ENCODE measurements at places on chromosomes 2 and 18.

DNA sequence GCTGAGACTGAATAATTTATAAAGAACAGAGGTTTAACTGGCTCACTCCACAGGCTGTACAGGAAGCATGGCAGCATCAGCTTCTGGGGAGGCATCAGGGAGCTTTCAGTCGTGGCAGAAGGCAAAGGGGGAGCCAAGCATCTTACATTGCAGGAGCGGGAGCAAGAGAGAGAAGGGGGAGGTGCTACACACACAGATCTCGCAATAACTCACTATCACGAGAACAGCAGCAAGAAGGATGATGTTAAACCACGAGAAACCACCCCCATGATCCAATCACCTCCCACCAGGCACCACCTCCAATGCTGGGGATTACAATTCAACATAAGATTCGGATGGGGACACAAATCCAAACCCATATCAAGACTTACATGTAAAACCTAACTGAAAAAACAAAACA is 17.8 kb upstream of the MATN3 start:
- DNase-seq = no peak

GRCh38 chr2:102630458-102630857 is 11.1 kb downstream of the SLC9A2 start:
- DNase-seq = no peak

- DNase-seq = no peak
Measured at GRCh38 chr2:225270861-225271260, 128.6 kb upstream of the NYAP2 start.

GRCh38 chr18:55777666-55778304 is 189.8 kb upstream of the TCF4 start:
- no peak for DNase-seq

DNA sequence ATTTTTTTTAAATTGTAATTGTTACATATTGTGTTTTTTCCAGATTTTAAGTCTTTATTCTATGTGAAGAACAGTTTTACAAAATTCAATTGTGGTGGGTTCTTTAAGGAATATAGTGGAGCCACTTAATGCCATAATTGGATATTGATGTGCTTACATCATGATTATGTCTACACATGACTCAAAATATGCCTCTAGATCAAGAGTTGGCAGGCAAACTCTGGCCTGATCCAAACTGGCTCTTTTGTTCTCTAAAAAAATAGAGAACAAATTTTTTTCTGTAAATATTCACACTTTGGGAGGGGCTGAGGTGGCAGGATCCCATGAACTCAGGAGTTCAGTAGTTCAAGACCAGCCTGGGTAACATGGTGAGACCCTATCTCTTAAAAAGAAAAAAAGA is 8.3 kb downstream of the EHBP1 start:
- no peak for DNase-seq

DNA sequence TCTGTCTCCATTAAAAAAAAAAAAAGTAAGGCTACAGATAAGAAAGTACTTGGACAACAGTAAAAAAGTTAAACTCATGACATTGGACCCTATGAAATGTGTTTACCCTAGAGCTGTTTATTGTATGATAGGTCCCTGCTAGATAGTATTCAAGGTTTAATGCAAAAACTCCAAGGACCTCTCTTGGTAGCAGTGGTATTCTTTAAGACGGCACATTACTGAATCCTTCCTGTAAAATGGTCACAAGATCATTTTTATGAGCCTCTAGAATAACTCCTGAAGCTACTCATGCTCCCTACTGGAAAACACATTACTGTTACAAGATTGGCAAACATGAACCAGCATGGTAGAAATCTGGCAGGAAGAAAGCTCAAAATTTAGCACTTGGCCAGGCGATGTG is 38.8 kb downstream of the GALM start:
- no peak for DNase-seq

GRCh38 chr18:12027046-12027445 is 45.7 kb downstream of the IMPA2 start:
- DNase-seq = no peak

GRCh38 chr2:12407160-12407559 is 309.6 kb upstream of the TRIB2 start:
- no peak for DNase-seq

- no peak for DNase-seq
Measured at GRCh38 chr2:119023534-119023933, 81.5 kb downstream of the MARCO start.

- DNase-seq = no peak
Measured at GRCh38 chr2:15510552-15510951, 50.6 kb downstream of the NBAS start.

GRCh38 chr2:102073168-102073724 is 69.3 kb upstream of the IL1R1 start:
- no peak for DNase-seq

GRCh38 chr2:162073888-162074631 is at the start of gene DPP4:
DPP4 (minus strand) TSS chr2:162074215; CDS start chr2:162073981, 234 bp downstream.
- peak; percentile 34 for DNase-seq

DNA sequence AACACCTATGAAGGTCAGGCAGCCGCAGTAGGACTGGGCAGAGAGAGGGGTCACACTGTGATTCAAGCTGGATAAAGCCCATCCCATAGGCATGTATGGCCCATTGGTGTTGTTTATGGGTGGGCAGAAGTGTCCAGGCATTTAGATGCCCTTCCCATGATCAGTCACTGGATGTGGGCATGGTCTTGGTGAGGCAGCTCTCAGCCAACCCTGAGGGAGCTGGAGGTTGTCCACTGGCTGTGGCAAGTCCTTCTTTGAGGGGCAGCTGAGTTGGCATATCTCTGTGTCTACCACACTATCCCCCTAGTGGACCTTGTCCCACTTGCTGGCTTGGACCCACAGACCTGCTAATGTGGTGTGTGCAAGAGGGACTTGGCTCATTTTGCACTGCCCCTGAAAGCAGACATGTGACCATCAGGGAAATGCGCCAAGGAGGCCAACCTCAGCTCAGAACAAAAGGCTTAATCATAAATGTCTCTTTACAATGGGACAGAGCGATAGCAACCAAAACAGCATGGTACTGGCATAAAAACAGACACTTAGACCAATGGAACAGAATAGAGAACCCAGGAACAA is 82.0 kb downstream of the TMEM17 start:
- no peak for DNase-seq

GRCh38 chr2:48312126-48312525 is 217.8 kb upstream of the STON1 start:
- no peak for DNase-seq

- no peak for DNase-seq
Measured at GRCh38 chr2:227423656-227424499, 36.1 kb upstream of the SCYGR1 start.

GRCh38 chr2:182193291-182193690 is 207.6 kb downstream of the PPP1R1C start:
- no peak for DNase-seq

GRCh38 chr2:3199627-3200345 is 177.8 kb downstream of the EIPR1 start:
- no peak for DNase-seq

DNA sequence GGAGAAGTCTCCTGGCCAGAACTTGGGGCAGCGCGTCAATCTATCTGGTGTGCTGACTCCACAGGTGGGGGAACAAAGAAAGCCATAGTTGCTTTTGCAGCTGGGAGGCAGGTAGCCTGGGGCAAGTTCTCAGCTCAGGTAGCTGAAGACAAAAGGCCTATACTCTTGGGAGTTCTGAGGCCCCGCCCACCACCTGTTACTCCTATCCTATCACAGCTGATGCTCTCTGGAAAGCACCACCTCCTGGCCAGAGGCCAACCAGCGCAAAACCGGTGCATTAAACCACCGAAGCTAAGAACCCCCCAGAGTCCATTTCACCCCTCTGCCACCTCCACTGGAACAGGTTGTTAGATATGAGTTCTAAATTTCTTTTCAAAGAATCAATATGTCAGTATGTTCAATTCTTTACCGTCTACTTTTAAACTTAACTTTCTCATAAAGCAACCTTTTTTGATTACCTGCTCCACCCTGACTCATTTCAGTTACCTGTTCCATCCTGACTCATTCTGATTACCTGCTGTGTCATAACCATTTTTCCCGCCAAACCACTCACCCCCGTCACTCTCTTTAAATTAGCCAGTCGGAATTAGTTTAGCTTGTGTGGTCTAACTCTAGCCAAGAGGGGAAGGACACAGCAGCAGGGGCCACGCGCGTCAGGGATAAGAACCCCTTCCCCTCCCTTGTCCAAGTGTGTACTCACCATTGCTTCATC is 43.4 kb downstream of the UPP2 start:
- DNase-seq = no peak

DNA sequence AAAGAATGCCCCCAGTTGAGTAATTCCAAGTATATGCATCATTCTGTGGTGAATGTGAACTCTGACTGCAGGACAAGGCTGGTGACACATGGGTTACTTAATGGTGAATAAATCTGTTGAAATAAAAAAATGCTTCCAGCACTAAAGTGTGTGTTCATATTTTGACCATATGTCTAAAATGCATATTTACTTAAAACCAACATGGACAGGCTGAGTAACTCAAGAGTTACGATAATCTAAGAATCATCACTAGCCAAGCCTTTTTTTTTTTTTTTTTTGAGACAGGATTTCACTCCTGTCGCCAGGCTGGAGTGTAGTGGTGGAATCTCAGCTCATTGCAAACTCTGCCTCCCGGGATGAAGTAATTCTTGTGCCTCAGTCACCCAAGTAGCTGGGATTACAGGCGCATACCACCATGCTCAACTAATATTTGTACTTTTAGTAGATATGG is 47.1 kb upstream of the CCBE1 start:
- peak; percentile 24 for DNase-seq

GRCh38 chr2:158984604-158985135 is 16.2 kb downstream of the TANC1 start:
- no peak for DNase-seq

GRCh38 chr2:145344076-145344724 is 824.3 kb upstream of the ZEB2 start:
- DNase-seq = no peak

GRCh38 chr2:190500054-190500502 is 34.4 kb downstream of the NEMP2 start:
- DNase-seq = no peak

- no peak for DNase-seq
Measured at GRCh38 chr2:46943881-46944798, 28.5 kb upstream of the MCFD2 start.

GRCh38 chr18:68056936-68057335 is 540.4 kb upstream of the DSEL start:
- DNase-seq = no peak

DNA sequence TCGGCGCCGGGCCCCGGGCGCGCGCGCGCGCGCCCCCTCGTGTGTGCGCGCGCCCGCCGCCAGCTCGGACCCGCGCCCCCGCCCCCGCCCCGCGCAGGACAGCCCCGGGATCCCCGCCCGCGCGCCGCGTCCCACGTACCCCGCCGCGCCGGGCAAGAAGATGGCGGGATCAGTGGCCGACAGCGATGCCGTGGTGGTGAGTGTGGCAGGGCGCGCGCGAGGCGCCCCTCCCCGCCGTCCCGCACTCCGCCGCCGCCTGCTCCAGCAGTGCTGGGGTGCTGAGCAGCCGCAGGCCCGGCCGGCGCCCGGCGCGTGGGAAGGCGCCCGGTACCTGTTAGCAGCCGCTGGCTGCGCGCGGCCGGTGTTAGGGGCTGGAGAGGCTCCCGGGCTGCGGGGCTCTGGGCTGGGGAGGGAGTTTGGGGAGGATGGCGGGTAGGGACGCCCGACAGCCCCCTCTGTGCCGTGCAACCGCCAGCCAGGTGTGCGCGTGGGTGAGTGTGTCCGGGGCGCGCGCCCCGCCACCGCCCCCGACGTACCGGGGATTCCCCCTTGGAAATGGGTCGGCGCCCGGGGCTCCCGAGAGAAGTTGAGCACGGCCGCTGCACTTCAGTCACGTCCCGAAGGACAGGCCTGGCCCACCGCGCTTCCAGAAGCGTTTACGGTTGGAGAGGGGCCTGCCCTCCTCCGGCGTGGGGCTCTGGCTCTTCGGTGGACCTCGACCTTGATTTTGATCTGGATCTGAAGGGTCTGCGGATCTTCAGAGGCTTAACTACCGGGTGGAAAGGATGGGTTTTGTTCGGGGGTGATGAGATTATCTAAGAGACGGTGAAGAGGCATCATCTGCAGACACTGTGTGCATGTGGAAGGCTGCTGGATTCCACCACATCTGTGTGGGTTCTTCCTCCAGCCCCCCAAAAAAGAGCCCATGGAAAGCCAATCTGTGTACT is 697 bp downstream of the LGALSL start:
- peak; percentile 53 for DNase-seq

- no peak for DNase-seq
Measured at GRCh38 chr2:225293638-225294037, 105.9 kb upstream of the NYAP2 start.

DNA sequence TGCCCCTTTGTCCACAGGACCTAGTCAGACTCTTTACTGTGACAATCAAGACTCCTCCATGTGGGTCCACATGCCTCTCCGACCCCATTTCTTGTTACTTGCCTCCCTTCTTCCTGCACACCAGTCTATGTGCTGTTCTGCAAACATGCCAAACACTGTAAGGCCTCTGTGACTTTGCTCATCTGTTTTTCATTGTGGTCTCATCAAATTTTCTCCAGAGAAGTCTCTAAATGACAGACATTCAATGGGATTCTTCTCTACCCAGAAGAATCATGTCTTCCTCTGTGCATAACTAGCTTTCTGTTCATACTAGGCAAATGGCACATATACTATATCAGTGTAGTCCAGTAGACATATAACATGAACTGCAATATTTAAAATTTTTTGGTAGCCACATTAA is 43.0 kb upstream of the KCNE4 start:
- DNase-seq = no peak

DNA sequence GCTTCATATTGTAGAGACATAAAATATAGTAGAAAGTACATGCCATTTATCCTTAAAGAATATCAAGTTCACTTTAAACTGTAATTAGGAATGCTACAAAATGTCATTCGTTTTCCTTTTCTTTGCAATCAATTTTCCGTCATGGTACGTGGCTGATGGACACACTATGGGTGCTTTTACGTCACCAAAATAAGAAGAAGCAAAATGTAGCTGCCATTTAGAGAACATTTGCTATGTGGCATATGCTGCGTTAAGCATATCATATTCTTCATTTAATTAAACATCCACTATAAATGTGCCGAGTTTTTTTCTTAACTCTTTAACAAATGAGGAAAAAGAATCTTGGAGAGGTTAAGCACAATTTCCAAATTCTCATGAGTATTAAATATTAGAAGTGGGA is 1358.5 kb upstream of the NXPH2 start:
- no peak for DNase-seq

DNA sequence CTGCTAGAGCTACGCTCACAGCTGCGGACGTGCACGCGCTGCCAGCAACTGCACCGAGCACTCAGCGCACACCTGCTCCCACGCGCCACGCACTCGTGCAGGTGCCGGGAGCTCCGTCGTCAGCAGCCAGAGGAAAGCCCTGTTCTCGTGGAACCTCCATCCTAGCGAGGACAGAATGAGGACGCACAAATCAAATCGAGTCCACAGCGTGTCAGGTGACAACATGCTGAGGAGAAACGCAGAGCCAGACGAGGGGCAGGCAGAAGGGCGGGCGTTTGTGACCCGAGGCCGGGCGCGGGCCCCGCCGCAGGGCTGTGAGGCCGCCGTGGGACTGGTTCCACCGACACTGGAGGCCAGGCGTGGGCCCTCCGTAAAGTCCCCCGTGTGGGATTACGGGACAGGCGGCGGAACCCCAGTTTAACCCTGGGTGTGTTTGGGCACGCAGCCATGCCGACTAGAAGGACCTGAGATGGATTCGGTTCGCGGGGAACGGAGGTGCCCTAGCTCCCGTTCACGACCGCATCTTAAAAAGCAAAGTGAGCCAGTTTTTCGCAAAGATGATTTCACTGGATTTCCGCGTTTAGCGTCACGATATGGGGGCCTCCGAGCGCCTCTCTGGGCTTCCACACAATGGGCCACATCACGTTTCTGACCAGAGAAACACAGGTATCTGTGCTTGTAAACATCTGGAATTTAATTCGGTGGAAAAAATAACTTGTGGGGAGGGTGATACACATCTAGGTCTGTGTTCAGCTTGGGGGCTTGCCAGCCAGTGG is 26.9 kb upstream of the ALKAL2 start:
- DNase-seq = no peak
